Neural crest cell (in vitro differentiated cells): ENCODE measurements at places on chromosomes 16 and 17. TPM values are rescaled to one million over a fixed set of nuclear protein-coding genes. Genes with fewer than 3 reads are reported as not detected.

- DNase-seq: no peak
Observed at GRCh38 chr17:74959826-74960515, 12.6 kb downstream of the HID1 start.

- no peak for DNase-seq
Observed at GRCh38 chr17:28773736-28774135, 29.9 kb downstream of the TRAF4 start.

GRCh38 chr17:50476545-50477315, 1.9 kb upstream of the RSAD1 start:
- DNase-seq: no peak

GRCh38 chr17:16909472-16910246, 62.3 kb downstream of the TNFRSF13B start:
- DNase-seq: no peak

- no peak for DNase-seq
Observed at GRCh38 chr17:55451203-55451641, 29.6 kb upstream of the MMD start.

PAGR1 gene
- 47.6 and 48.4 TPM in 2 replicates for total RNA-seq

- DNase-seq: no peak
Observed at GRCh38 chr16:68117884-68118283, 32.7 kb downstream of the NFATC3 start.

DNA sequence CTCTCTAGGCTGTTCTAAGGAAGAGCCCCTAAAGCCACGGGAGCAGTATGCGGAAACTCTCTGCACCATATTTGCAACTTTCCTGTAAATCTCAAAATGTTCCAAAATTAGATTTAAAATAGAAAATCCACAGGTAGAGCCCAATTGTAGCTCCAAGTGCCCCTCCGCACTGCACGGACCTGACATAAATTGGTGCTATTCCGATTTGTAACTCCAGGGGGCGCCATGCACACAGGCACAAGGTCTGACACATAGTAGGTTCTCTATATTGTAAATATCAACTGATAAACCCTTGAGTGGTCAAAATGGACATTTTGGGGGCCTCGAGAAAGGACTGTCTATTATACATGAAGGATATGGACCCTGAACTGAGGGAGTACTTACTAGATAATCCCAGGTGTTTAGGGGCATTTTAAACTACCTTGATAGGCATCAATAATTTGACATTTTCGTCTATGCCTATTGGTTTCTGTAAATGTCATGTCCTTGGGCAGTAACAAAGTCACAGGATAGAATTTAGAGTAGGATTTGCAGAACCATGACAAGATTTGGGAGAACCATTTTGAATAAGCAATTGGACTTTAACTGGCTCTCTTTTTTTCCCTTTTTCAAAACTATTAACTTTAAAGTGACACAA, 36.6 kb upstream of the TMEM132E start:
- DNase-seq: peak; percentile 58

- DNase-seq: no peak
Observed at GRCh38 chr16:24165273-24165672, 90.9 kb upstream of the CACNG3 start.

GRCh38 chr16:19907161-19907992, 22.7 kb upstream of the GPRC5B start:
- DNase-seq: peak; percentile 84

MYH2 gene
- 0.05 and 0.37 TPM in 2 replicates for total RNA-seq

GRCh38 chr16:61678182-61678581, 358.1 kb downstream of the CDH8 start:
- no peak for DNase-seq

GRCh38 chr16:80274576-80275191, 266.1 kb upstream of the DYNLRB2 start:
- DNase-seq: no peak

- DNase-seq: no peak
Observed at GRCh38 chr17:78676412-78677302, 99.5 kb upstream of the DNAH17 start.

DNA sequence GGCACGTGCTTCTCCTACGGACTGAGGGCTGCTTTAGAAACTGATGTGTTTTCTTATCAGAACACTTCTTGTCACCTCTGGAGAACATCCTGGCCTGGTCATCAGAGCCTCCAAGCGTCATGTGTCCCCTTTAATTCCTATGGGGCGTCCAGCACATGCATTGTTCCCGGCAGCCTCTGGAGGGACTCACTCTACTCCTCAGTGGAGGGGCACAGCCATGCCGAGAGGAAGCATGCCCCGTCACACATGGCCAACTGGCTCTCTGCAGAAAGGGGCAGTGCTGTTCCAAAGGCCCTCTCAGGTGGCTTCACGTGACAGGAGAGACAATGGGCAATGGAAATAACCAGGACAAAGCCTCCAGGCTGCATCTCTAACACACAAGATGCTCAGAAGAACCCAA, 31.8 kb downstream of the CDRT15L2 start:
- no peak for DNase-seq

DNA sequence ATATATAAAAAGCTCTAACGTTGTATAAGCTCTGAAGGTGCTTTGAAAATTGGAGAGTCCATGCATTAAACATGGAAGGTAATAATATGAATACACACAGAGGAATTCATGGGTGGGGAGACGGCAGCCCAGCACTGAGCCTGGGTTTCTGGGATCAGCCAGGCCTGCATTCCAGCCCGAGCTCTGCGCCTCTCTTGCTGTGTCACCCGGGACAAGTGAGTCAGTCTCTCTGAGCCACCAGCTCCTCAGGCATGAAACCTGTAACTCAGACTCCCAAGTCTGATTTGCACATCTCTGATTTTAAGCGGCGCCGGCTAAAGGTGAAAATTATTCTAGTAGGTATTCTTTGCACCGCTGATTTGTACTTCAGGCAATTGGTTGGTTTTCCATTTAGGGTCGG, 238.8 kb downstream of the MRTFB start:
- DNase-seq: no peak

GRCh38 chr16:87465306-87465705, 27.5 kb downstream of the ZCCHC14 start:
- DNase-seq: no peak

GRCh38 chr16:81443688-81444447, 740 bp upstream of the CMIP start:
- peak; percentile 35 for DNase-seq

DNA sequence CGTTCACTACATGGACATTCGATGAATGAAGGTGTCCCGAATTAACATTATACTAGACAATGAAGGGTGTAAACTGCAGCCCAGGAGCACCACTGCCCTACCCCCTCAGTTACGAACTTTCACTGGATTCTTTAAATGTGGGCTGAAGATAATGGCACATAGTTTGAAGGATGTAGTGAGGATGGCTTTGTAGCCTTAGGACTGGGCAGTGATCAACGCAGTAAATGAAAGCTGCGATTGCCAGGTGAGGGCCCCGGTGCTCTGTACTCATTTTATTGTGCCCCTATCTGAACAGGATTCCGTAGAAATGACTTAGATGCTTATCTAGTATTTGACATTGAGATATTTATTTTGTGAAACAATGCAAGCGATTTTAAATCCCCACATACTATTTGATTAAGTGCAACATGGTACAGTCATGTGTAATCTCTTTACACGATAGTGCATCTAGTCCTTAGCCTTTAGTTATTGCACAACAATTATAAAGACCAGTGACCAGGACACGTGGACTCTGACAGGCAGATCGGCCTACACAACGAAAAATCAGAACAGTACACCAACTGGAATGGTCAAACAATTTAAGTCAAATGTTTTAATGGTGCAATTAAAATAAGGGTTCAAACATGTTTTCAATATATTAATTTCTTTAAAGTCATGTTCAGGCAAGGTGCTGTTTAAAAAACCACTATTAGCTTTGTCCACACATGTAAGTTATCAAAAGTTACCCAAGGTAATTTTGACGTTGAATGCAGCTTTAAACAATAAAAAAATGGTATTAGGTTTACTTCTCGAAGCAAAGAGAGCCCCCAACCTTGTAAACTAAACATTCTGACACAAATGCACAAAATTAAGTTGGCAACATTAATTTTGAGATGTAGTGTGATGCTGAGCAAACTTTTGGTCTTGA, 17.4 kb upstream of the ERN1 start:
- DNase-seq: no peak

TMIGD1 gene
- total RNA-seq: not detected in 2 replicates

PRDM7 gene
- total RNA-seq: not detected in 2 replicates

DNA sequence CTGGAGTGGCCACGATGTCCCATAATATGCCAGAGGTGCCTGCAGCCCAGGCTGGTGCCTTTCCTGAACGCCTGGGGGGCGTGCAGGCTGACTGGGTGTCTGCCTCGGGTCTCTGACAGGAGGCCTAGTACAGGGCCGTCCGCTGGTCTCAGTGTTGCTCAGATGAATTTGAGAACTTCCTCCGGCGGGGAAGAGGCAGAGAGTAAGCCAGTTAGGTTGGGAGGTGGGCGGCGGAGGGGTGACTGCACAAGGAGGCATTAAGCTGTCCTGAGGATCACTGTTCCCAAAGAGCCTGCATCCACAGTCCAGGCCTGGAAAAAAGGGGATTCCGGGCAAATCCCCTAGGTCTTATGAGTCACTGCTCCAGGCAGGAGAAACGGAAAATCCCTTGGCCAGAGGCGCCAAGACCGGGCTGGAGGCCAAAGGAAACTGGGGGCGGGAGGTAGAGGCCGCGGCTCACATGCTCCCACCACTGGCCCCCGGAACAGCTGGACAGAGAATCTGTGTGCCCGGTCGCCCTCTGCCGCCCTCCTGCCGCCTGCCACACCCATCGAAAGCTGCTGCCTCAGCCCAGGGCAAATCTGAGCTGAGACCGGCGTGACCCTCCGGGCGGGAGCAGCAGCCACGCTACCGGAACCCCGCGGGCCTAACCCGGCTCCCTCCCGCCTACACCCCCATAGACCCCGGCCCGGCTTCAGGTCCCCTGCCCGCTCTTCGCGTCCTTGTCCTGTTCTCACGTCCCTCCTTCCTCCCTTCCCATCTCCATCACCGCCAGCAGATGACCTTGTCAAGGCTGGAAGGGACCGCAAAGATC, 1.2 kb downstream of the TRIM47 start:
- DNase-seq: no peak

GRCh38 chr17:70104791-70105523, 29.9 kb downstream of the KCNJ16 start:
- no peak for DNase-seq

DNA sequence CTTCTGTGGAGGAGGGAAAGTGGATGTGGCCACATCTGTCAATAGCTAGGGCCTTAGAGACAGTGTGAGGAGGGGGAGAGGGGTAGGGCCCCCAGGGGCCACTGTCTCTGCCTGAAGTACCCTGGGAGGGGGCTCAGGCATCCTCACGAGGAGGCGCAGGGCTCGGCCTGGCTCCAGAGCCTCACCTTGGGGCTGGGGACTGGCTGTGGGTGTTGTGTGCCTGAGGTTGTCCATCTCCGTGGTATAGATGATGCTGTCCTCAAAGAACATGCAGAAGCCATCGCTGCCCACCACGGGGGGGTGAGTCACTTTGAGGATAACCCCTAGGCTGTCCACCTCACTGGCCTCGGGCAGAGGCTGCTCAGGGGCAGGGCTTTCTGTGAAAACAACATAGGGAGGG, 12.1 kb downstream of the PLEKHG4 start:
- no peak for DNase-seq

GRCh38 chr16:11064202-11064540, 119.8 kb downstream of the CLEC16A start:
- no peak for DNase-seq

DNA sequence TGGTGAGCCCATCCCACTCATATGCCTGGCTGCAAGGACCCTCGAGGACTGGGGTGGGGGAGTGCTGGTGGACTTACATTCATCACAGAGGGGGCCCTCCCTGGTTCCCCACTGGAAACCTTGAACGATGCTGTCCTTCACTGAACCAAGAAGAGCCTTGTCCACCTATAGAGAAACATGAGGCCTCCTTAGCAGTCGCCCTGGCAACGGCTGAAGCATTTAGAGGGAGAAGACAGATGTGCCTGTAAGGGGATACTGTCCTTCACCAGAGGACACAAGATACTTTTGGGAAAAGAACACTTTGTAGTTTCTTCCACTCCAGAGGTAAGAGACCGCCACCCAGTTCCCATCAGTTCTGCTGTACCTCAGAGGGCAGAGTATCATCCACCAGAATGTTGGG, 6.5 kb downstream of the HIGD1B start:
- no peak for DNase-seq

DNA sequence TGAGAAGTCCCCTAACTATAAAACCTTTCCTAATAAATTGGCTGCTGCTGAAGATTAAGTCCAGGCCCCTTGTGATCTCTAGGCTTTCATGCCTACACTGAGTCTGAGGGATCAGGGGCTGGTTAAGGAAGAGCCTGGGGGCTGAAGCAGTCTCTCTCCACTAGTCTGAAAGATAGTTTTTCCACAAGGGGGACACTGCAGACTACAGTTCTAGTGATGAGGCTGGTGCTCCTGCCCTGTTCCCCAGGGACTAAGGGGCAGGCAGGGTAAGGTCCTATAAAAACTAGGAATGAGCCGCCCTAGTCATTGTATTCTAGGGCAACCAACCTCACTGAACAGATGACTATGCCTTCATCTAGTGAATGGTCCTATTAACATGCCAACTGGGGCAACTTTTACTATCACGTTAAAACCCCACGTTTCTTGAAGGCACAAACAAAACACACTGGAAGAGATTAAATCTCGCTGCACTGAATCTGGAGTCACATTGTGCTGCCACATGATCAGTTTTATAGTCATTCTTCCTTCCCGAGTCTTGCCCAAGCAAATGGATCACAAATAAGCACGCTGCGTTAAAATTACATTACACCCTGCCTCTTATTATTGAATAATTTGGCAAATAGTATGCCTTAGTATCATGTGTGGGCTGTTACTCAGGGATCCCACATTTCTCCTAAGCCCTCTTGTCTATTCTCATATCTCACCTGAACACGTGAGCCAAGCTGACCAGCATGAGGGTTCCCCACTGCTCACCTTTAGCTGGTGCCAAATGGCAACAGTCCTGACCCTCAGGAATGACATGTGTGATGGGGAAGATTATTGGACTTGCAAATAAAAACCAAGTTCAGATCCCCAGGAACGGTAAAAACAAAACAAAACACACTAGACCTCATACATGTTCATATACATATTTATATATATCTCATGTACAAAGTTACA, 95.4 kb upstream of the TOB1 start:
- no peak for DNase-seq

DNA sequence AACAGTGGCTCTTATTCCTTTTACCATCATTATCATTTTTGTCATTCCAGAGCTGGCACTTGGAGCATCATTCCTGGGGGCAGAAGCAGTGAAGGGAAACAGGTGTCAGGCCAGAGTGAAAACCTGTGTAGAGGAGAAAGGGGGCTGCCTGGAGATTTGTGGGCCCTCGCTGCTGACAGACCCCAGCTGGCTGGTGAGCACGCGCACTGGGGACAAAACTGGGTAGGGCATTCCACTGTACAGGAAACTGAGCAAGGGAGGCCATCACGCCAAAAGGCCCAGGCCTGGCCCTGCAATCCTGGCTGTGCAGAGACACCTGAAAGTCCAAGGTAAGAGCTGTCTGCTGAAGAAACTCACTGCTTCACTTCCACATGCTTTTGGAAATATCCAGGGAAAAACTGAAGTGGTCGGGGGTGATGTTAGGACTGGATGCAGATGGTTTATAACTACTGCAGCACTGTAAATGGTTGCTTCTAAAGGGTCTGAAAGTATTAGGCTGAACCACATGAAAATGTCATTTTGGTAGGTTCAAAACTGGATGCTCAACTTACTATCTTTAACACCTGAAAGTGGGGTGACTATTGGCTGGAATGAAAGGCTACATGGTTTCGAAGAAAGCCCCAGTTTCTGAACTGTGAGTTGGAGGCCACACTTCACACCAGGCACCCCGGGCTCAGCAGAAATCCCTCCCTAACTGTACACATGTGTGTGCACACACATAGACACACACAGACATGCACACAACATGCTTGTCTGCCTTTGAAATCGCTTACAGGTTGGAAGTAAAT, 225.0 kb downstream of the C16orf78 start:
- DNase-seq: no peak
